ENCODE measurements at places on chromosomes 7 and 10.

- DNase-seq = no peak
These were observed 276.2 kb downstream of the KCNMA1 start for GRCh38 chr10:77361426-77361825.

DNA sequence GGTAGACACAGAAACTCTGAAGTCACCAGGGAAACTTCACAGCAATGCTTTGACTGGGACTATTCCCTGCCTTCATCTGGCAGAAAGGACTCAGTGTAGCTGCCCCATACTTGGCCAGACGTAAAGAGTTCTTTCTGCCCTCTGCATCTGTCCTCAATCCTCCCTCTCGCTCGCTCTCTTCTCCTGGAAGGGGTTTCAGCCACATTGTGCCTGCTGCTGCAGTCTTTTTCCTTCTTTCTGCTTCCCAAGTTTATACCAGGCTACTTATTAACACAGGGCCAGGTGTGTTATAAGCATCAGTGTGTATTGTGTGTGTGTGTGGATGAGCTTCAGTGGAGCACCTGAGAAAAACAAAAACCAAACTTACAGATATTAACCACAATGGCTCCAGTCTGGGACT, 638.4 kb downstream of the ACTR3B start:
- no peak for DNase-seq

DNA sequence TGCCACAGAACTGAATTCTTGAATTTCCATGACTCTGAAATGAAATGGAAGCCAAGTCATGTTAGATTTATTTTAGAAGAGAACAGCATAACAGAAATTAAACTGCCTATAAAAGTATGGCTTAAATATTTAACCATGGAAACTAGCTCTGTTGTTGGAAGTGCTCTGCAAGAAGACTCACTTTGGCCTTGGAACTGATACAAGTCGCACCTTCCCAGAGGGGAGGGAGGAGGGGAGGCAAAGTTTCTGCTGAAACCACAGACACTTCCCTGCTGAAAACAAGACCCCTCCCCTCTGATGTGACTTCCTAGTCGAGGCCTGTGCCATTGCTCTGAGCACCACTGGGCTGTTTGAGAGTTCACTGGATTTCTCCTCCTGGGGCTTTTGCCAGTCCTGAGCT, 72.1 kb downstream of the OR13A1 start:
- no peak for DNase-seq

DNA sequence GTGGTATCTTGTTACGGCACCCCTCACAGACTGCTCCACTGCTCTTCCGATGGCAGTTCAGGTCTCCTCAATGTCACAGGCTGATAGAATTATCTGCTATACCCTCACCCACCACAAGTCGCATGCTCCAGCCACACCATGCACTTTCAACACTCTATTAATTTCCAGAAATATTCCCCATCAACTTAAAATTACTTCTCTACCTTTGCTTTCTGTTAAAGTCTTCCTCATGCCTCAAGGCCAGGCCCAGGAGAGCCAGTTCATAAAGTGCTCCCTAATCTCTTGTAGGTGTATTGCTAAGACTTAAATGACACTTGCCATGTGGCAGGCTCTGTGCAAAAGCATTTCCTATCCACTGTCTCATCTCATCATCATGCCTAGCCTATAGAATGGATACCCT, 105.9 kb upstream of the ARID5B start:
- DNase-seq = no peak
